Retina (tissue), 1 donor: ENCODE measurements at places on chromosomes 11 and 22.

- DNase-seq, result no peak
These were observed 11.6 kb upstream of the ALKBH3 start for GRCh38 chr11:43868852-43869567.

DNA sequence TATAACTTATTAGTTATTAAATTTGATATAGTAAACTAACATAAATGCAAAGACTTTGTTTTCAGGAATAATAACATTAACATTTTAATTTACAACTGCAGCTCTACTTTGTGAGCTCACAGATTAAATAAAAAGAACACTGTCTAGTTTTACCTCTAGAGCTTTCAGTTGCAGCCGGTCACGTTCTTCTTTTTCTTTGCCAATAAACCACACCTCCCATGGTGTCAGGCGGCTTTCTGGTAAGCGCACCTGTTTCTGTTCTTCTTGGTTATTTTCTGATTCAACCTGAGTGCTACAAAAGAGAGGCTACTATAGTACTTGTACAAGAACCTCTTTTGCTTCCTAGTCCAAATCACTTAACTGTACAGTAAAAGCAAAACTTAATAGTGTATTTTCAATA is 5.8 kb downstream of the CCDC34 start:
- no peak for DNase-seq

- peak; percentile 48 for DNase-seq
These were observed 11.8 kb upstream of the MIEF1 start for GRCh38 chr22:39490135-39490798.

DNA sequence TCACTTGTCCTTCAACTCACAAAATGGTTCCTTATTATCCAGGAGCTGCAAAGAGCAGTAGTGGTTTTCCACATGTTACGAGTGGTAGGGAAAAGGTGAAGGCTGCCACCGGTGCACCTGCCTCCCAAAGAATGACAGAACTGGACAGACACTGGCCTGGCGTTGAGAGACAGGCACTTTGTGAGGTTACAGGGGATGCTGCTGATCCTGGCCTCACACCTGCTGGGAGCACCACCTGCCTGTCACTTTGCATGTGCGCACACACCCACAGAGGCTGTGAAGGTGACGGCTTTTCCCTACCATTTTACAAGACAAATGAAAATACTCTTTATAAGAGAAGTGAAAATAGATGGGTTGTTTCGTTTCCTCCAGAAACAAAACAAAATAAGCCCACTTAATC is 175.3 kb upstream of the B3GAT1 start:
- DNase-seq, result no peak

DNA sequence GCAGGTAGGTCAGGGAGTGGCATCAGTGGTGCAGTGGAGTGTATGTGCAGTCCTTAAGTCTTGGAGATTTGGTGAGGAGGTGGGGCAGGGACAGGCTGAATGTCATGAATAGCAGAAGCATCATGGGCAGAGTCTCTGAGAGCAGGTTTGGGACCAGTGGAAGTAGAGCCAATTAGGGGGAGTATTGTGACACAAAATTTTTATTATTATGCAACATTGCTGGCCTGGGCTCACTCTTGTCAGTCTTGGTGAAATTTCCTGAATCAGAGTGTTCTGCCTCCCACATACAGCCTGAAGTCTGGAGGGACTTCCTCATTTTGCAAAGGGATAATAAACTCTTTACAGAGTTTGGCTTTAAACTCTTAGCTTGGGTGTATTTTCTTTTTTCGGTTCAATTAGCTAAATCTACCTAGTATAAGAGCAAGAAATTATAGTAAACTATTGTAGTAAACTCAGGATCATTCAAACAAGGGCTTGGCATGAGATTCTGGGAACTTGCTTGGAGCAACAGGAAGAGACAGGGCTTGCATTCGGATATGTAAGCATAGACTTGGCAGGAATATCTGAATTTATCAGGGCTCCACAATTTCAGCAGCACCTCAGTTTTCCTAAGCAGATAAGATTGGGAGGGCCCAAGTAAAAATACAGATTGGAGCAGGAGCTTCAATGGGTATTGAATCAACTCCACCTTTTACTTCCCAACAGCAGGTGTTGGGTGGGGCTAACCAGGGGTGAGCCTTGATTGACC is 67.7 kb downstream of the FDX1 start:
- no peak for DNase-seq

DNA sequence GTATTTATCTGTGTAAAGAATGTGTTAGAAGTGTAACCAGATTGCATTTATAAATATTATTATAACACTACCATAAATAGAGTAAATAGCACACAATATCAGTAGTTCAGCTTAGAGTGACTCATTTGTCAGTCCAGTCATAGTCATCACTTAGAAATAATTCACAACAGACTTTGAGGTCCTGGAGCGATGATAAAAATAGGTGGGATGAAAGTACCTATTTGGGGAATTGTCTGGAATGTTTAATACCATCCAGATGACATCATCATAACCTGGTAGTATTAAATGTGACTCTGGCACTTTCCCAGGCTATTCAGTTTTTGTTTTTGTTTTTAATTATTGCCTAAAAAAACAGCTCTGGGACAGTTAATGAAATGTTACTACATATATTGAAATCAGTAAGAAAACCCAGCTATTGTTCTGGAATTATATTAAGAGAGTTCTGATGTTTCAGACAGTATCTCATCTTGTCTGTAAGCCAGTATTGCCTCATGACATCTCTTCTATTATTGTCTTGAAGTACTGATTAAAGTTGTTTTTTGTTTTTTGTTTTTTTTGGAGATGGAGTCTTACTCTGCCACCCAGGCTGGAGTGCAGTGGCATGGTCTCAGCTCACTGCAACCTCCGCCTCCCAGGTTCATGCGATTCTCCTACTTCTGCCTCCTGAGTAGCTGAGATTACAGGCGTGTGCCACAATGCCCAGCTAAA is 74.8 kb downstream of the SIK2 start:
- no peak for DNase-seq

GRCh38 chr11:124409906-124410305 is 11.1 kb upstream of the OR8B3 start:
- DNase-seq, result no peak

DNA sequence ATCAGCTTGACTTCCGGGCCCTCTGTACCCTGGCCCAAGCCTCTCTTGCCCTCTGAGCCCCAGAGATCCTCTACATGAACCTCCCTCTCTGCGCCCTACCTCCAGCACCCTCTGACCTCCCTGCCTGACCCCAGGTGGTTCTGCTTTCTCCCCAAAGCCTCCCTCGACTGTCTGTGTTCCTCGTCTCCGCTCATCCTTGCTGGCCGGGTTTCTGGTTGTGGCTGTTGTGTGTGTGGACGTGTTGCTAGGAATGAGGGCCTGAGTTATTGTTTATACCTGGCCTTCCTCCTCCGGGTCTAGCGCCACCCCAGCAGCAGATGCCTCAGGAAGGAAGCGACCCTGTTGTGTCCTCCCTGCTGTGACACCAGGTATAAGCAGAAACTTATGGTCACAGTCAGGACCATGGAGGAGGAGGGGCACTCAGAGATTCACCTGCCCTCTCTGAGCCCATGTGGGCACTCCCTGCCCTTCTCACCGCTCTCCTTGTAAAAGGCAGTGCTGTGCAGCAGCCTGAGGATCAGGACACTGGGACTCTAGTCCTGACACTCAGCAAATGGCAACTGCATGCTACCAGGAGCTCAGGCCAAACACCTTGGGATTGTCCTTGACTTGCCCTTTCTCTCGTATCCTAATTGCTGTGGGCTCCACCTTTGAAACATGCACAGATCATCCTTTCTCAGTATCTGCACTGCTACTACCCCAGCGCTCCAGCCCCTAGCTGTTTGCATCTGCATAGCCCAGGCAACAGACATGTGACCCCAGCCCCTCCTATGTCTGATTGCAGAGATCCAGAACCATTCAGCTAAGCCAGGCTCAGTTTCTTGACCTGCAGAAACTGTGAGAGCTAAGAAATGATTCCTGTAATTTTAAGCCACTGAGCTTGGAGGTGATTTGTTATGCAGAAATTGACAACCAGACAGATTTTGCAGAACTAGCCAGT is 140.1 kb downstream of the ST3GAL4 start:
- no peak for DNase-seq

- DNase-seq, result no peak
These were observed 4.4 kb downstream of the SCN4B start for GRCh38 chr11:118148240-118148639.

DNA sequence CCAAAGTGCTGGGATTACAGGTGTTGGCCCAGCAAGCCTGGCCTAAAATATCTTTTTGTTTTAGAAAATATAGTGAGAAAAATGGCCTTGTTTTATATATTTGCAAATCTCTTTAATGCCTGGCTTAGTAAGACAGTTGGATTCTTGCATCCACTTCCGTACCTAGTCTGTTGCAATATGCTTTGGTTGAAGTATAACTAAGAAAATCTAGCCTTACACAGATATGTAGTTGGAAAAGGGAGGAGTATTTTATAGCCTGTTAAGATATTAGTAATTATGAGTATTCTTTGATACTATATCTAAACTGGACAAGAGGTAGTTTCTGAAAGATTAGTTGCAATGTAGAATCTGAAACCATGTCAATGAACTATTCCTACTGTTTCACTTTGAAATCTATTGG is 65.1 kb downstream of the ZNRF3 start:
- no peak for DNase-seq

GRCh38 chr11:30255637-30256036 is 24.8 kb downstream of the FSHB start:
- no peak for DNase-seq

DNA sequence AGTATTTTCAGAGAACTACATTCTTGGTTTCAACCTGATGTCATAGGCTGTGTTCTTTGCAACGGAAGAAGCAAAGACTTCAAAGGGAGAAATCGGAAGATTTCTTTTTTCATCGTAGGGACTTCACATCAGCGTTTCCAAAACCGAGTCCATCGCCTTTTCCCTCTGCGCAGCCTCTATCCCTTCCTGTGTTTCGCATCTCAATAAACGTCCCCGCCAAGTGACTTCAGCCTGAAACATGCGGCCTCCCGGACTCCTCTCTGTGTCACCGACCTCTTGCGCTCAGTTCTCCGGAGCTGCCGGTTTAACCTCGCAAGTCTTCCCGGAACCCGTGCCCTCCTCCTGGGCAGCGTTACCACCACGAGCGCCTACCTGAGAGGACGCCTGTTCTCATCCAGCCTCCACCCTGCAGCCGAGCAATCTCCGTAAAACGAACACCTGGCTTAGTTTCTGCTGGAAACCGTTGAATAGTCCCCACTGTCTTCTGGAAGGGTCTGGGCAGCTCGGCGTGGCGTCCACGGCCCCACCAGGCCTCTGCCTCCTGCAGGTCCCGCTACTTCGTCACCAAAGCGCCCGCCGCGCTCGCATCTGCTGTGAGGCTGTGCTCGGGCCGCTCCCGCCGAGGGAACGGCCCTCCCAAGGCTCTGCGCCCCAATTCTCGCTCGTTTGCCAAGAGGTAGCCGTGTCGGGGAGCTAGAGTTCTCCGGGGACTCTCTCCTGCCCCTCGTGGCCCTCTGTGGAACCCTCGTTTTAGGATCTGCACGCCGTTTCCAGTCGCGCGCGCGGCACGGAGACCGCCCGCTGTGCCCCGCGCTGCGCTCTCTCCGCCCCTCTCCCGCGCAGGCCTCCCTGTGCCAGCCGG is at the start of gene GLB1L3:
TSS of gene GLB1L3 (plus strand) at position 846 of the 862 bp plus-strand sequence. CDS start 362 bp downstream, outside the sequence.
- peak; percentile 88 for DNase-seq

- no peak for DNase-seq
These were observed 2.5 kb upstream of the OR4C45 start for GRCh38 chr11:50030193-50030592.

DNA sequence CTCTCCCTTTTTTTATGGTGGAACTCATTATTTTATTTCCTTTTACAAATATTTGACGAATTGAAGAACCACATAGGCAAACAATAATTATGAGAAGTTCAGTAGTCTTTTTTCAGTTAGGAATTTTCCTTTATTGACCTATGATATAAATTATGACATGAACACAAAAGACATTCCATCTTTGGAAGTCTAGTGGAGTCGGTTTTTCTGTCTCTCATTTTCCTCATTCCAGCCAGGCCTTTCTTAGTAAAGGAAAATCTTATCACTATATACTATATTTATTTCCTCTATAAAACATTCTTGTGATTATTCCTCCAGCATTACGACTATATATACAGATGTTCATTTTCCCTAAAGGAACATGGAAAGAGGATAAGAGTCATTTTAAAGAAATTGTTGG is 1046.1 kb downstream of the DLG2 start:
- DNase-seq, result no peak

DNA sequence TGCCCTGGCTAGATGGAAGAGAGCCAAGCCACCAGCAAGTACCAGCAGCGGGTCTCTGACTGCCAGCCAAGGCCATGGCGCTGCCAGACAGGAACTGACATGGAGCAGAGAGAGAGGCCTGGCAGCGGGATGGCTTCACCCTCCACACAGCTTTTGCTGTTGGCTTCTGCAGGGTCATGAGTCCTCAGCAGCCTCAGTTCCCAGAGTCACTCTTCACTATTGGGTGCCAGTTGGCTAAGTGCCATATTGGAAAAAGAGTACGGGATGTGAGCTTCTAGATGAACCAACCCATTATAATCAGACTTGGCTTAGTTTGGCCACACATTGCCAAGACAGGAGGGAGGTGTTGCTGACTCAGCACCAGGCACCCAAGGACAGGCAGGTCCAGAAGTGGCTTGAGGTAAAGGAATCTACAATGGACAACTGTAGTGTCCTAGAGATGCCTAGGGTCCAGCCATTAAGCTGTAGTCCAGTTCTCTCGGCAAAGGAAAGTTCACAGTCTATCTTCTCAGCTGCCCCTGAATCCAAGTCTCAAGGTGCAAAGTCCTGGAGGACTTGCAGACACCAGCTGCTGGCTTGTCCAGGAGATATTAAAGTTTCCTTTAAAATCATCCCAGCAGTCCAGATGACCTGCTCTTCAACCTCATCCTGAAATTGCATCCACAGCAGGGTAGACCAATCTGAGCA is 40.7 kb upstream of the POU2AF1 start:
- no peak for DNase-seq

- no peak for DNase-seq
These were observed 3.7 kb downstream of the CST6 start for GRCh38 chr11:66015454-66015881.

DNA sequence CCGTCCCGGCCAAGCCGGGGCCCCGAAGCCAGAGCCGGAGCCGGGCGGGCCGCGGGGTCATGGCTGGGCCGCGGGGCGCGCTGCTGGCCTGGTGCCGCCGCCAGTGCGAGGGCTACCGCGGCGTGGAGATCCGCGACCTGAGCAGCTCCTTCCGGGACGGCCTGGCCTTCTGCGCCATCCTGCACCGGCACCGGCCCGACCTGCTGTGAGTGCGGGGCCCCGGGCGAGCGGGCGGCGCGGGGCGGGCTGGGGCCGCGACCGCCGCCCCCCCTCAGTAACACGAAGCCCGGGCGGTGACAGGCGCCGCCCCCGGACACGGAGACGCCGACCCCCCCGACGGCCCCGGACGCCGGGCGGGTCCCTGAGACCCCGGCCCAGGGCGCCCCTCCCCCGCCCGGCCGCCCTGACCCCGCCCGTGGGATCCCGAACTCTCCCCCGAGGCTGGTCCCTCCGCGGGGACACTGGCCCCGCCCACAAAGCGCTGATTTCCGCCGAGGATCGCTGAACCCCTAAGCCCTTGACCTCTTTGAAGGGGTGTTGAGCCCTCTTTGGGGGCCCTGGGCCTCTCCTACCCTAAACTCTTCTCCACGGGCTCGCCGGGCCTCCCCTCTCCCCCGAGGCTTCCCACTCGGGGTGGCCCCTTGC is 389 bp downstream of the MICALL1 start:
- DNase-seq, result no peak

- no peak for DNase-seq
These were observed 13.7 kb upstream of the GNB1L start for GRCh38 chr22:19868333-19868732.
